ENCODE measurements at places on chromosomes 11 and 22.

- DNase-seq = peak; percentile 47
Measured at GRCh38 chr11:57527056-57527631, 3.4 kb downstream of the TIMM10 start.

- no peak for DNase-seq
Measured at GRCh38 chr22:21889251-21889990, 22.0 kb upstream of the MAPK1 start.

GRCh38 chr11:118606157-118606843 is 1.1 kb upstream of the PHLDB1 start:
- DNase-seq = no peak

- DNase-seq = no peak
Measured at GRCh38 chr11:81707881-81708280, 1025.8 kb downstream of the FAM181B start.

GRCh38 chr11:17443423-17443822 is 33.2 kb downstream of the ABCC8 start:
- no peak for DNase-seq

DNA sequence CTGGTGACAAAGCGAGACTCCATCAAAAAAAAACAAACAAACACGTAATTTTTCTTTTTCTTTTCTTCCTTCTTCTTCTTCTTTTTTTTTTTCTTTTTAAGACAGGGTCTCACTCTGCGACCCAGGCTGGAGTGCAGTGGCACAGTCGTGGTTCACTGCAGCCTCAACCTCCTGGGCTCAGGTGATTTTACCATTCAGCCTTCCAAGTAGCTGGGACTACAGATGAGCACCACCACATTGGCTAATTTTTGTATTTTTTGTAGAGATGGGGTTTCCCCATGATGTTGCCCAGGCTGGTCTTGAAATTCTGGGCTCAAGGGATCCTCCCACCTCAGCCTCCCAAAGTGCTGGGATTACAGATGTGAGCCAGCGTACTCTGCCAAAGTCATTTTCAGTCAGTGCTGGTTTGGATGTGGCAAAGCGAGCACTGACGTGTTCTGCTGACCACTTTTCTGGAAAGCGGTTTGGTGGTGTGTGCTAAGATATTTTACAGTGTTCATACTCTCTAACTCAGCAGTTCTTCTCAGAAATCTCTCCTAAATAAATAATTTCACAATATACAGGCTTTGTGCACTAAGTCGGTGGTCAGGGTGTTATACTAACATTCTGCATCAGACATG is 10.7 kb downstream of the FAM118A start:
- DNase-seq = no peak

DNA sequence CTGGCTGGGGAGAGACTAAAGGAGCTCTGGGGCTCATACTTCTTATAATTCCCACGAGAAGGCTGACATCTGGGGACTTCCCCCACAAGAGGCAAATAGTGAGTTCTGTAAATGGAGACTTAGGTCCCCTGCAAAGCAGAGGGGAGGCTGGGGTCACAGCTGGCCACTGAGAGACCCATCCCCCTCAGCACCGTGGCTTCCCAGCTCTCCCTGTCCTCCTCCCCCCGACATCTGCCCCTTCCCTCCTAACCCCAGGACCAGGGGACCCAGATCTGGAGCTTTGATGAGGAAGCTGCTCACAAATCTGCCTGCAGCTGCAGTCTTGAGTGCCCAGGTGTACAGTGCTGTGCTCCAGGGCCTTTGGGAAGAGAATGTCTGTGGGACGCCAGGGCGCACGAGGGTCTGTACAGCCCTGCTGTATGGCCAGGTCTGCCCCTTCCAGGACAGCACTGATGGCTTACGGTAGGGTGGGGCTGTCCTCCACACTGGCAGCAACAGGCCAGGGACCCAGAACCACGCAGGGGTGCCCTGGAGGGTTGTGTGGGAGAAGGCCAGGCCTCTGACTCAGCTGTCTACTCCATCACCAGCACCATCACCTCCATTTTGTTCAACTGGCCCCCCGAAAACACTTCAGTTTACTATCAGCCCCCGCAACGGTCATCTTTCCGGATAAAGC is 1.1 kb downstream of the RGL4 start:
- no peak for DNase-seq

- no peak for DNase-seq
Measured at GRCh38 chr11:827897-828192, at the start of gene CRACR2B. Gene CRACR2B, plus strand, starts transcription at chr11:827919. Its CDS starts 689 bp downstream, at chr11:828608.

- DNase-seq = no peak
Measured at GRCh38 chr22:40236131-40236665, 58.5 kb downstream of the TNRC6B start.

- DNase-seq = peak; percentile 46
Measured at GRCh38 chr22:50267591-50268390, 2.4 kb downstream of the MAPK11 start.

GRCh38 chr11:2825889-2826678 is 59.5 kb downstream of the CDKN1C start:
- DNase-seq = peak; percentile 95

DNA sequence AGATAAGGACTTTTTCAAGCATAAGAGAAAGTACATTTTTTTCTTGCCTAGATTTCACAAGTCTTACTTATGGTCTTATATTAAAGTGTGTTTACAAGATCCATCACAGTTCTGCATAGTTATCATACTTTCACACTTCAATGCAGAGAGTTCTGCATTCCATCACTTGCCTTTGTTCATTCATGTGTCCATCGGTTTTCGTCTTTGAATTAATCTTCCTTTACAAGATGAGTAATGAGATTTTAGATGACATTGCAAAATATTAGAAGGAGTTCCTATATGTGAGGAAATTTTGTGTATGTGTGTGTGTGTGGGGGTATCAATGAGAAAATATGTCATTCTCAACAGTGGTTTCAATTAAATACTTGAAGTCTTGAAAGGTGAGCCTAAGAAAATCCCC is 98.1 kb upstream of the GUCY1A2 start:
- DNase-seq = peak; percentile 5

- DNase-seq = peak; percentile 56
Measured at GRCh38 chr11:111652184-111652583, 49.9 kb downstream of the SIK2 start.

DNA sequence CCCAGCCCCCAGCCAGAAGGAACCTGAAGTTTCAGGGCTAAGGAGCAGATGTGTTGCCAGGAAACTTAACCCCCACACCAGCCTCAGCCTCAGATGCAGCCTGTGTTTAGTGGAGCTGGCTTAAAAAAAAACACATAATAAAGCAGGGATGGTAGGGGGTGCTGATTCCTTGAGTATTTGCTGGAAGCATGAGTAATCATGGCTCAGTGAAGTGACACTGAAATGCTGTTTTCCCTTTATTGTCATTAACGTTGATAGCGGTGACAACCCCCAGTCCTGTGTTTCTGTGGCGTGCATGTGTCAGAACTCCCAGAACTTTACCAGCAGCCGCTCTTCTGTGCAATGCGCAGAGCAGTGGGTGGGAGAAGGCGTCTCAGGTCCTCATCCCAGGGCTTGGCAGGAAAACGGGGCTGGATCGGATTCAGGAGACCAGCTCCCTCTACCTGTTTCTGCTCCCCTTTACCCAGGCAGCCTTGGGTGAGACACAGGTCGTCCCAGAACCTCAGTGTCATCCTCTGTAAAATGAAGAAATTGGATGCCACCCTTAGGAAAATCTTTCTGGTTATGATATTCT is 1282.1 kb downstream of the TBC1D22A start:
- DNase-seq = peak; percentile 1

GRCh38 chr11:12606597-12606996 is 67.6 kb upstream of the TEAD1 start:
- DNase-seq = peak; percentile 92

GRCh38 chr11:60950024-60950423 is 2.0 kb downstream of the SLC15A3 start:
- no peak for DNase-seq

DNA sequence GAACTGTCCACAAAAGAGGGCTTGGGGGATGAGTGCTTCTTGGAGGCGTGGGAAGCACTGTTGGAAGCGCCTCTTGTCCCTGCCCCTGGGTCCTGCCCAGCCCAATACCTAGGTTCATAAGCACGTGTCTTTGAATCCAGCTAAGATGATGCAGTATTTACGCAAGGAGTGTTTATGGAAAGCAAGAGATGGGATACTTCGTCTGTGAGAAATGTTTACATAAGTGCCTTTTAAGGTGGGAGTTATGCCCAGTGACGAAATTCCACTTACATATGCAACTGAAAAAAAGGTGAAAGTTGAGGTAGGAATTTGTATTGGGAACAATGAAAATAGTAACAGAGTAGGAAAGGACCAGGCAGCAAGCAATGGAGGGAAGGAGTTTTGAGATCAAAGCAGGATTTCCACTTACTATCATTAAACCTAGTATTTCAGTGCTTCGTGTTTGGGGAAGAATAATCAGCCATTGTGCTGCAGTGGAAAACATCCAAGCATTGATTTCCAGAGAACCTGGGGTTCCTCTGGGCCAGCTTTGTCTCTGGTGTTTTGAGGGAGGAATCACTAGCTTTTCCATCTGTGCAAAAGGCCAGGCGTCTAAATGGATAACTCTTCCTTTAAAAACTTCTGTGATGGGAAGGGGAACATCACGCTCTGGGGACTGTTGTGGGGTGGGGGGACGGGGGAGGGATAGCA is 115.3 kb upstream of the TTC12 start:
- no peak for DNase-seq

DNA sequence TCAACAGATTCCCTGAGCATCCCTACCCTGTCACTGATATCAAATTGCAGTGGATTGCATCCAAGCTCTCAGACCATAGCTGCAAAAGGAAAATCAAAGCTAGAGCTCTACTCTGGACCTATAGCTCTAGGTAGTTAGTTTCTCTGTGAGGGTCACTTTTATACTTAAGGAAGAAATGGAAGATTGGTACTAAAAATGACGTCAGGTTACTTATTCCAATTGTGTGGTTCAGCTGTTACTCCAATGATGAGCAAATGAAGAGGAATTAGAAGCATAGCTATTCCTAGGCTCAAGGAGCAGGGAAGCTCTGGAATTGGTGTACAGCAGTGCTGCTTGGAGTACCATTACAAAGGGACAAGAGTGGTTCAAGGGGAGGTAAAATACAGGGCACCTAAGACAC is 36.4 kb upstream of the GLYATL1 start:
- no peak for DNase-seq

Data from fibroblast of skin of back (primary cell).